ENCODE measurements at places on chromosomes 2 and 18.

- no peak for DNase-seq
Measured at GRCh38 chr2:157271590-157272203, 14.2 kb downstream of the GALNT5 start.

DNA sequence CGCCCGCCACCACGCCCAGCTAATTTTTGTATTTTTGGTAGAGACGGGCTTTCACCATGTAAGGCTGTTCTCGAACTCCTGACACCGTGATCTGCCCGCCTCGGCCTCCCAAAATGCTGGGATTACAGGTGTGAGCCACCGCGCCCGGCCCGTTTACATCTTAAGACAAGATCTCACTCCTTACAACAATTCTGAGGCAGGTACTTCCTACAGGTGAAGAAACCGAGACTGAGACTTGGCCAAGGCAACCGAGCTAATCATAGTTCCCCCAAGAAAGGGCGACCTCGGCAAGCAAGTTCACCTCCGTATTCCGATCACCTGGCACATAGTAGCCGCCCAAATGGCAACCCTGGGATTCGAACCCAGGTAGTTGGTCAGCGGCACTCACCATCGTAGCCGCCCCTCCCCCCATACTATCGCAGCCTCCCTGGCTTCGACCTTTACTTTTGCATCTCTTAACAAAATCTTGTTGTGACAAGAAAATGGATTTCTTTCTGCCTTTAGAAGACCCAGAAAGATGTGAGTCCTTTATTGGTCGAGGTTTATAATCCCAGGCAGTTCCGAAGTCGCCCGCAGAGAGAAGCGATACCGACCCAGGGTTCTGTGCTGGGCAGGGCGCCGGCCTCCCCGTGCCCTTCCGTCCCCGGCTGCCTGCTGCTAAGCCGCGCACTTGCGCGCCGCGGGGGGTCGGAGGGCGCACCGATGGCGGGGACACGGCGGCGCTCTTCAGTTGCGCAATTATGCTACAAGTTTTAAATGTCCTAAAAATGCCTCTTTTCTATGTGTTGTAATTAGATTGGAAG is 1.1 kb upstream of the FZD5 start:
- no peak for DNase-seq

- no peak for DNase-seq
Measured at GRCh38 chr18:34050661-34051060, 174.1 kb downstream of the NOL4 start.

DNA sequence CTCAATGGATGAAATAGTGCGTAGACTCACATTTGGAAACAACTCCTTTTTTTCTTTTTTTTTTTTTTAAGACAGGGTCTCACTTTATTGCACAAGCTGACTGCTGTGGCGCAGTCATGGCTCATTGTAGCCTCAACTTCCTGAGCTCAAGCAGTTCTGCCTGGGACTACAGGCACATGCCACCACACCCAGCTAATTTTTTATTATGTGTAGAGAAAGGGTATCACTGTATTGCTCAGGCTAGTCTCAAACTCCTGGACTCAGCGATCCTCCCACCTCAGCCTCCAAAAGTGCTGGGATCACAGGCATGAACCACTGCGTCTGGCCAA is 17.4 kb downstream of the HAT1 start:
- no peak for DNase-seq

DNA sequence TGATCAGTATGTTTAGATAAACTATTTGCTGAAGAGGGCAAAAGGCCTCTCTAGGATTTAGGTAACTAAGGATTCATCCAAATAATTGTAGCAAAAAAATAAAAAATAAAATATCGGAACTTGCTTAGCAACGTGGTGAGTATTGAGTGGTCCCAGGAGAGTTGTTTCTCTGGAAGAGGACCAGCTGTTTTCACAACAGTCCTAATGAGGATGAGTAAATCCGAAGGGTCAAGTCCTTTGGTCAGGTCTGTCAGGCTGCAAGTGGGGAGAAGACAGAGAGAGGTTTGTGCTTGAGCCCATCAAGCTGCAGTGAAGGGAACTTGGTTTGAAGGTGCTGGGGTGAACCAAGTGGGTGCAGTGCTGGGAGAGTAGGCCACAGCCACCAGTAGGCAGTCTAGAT is 539.2 kb downstream of the SLC4A3 start:
- DNase-seq: no peak

DNA sequence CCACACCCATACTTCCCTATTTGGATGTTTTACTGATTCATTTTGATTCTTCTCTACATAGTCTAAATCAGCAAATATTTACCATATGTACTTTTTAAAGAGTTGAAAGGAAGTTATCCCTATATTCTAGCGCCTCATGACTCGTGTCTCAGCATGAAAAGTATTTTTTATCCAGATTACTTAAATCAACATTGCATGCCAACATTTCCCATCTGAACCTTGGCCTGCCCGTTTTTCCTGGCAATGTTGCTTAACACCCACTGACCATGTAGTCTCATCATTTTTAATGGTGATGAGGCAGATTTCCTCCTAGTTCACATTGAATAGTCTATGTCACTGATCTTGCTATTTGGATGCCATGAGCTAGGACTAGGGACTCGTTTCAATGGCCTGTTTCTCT is 13.2 kb upstream of the SCYGR5 start:
- no peak for DNase-seq

Data from astrocyte of the cerebellum (primary cell).